OCI-M1 (cell line): ENCODE measurements at places on chromosomes 2 and 18.

DNA sequence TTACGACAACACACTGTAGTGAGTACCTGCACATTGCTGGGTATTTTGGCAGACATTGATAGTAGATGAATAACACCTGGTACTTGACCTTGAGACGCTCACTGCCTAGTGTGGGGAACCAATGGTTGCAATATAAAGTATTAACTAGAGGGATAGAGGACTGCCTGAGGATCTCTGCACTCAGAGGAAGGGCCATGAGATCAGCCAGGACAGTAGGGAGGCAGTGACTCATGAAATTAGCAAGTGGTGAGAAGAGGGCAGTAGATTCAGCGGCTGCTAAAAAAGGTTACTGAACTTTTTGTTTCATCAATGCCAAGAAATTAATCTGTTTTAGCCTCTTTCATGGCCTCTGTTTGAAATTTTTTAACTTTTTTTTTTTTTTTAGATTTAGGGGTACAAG lies 250.8 kb upstream of the TCF4 start:
- DNase-seq: no peak

DNA sequence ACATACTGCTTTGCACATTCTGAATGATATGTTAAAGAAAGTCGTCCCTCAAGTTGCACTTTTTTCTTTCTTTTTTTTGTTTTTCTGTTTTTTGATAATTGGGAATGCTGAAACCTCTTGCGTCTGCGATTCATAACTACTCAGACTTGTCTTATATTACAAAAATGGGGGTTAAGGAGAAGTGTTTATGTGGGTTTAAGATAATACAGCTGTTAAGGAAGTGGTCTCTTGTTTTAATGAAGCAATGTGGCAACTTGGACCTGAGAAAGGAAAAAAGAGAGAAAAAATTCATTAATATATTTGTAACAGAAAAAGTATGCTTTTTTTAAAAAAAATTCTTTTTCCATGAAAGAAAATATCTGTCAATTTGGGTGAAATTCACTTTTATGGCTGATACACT lies 268.5 kb upstream of the CCDC68 start:
- no peak for DNase-seq

GRCh38 chr2:60468382-60469085 lies 84.9 kb downstream of the BCL11A start:
- peak; percentile 81 for DNase-seq

GRCh38 chr18:70384181-70384790 lies 95.4 kb downstream of the SOCS6 start:
- DNase-seq: peak; percentile 38

- no peak for DNase-seq
Measured at GRCh38 chr2:207103132-207103531, 62.6 kb downstream of the KLF7 start.

DNA sequence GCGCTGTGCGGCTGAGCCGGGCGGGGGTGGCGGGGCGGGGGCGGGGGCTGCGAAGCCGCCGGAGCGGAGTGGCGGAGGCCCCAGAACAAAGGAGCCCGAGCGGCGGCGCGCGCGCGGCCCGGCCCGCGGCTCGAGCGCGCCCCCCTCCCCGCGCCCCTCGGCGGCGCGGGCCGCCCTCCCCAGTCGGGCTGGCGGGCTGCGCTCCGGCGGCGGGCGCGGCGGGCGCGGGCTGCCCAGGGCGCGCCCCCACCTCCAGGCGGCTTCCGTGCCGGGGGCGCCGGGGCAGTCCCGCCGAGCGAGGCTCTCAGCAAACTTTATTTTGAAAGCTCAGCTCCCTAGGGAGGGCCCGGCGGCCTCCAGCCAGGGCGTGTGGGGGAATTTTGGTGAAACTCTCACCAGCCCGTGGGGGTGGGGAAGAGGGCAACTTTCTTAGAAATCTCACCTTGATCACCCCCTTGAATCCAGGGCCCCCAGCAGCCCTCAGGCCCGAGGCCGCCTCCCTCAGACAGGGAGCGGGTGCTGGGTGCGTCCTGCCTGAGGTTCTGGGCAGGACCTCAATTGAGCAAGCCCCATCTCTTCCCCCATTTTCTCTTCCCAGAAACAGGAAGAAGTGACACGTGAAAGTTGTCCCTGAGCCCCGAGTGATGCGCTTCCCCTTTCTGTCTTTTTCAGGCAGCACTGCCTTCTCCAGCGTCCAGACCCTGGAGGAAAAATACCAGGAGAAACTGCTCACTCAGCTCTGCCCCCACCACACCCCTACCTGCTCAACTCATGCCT lies 786 bp downstream of the TET3 start:
- peak; percentile 69 for DNase-seq
